Stimulated activated naive CD8-positive, alpha-beta T cell treated with anti-CD3 and anti-CD28 coated beads, Interleukin-15, amount 100 ng/mL, for 72 hours (primary cell): ENCODE measurements at places on chromosomes 1 and 21.

DNA sequence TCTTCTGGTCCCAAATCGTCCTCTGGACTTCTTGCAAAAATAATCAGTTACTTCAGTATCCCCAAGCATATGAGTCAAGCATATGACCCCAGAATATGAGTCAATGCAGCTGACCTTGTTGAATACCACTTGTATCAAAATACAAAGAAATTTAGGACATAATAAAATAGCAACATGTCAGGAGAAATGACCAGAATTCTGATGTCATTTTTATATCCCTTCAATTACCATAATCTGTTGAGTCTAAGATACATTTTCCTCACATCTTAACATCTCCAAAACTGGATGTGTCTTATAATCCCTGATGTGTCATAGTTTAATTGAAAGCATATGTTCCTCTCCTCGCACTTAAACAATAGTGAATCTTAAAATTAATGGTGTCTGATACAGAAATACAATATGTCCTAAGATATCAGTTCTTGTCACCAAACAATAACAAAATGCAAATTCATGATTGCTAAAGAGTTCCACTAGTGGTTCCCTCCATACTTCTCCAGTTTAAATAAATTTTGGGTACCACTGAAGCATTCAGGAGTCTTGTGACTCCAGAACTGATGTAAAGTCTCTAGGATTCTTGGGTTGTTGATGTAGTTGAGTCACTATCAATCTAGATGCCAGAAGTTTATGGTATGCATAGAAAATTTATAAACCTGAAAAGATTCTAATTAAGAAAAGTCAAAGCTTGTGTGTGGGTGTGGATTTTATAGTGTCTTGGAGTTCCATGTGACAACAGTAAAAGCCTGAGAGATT is 41.8 kb downstream of the KIFAP3 start:
- DNase-seq, result no peak

GRCh38 chr1:94646141-94646643 is 104.6 kb upstream of the F3 start:
- DNase-seq, result no peak

GRCh38 chr1:247417831-247418230 is 1.9 kb downstream of the NLRP3 start:
- no peak for DNase-seq

- DNase-seq, result peak; percentile 11
These were observed 372.1 kb upstream of the B3GALT2 start for GRCh38 chr1:193558491-193559028.

GRCh38 chr1:243596431-243597062 is 253.5 kb downstream of the AKT3 start:
- peak; percentile 37 for DNase-seq

- no peak for DNase-seq
These were observed 26.0 kb downstream of the SDE2 start for GRCh38 chr1:225973158-225973557.

GRCh38 chr1:36560621-36561360 is 78.1 kb upstream of the CSF3R start:
- no peak for DNase-seq

GRCh38 chr1:104195395-104195794 is 445.7 kb downstream of the AMY1C start:
- no peak for DNase-seq

- no peak for DNase-seq
These were observed 9.5 kb downstream of the KDM4A start for GRCh38 chr1:43659212-43660166.

DNA sequence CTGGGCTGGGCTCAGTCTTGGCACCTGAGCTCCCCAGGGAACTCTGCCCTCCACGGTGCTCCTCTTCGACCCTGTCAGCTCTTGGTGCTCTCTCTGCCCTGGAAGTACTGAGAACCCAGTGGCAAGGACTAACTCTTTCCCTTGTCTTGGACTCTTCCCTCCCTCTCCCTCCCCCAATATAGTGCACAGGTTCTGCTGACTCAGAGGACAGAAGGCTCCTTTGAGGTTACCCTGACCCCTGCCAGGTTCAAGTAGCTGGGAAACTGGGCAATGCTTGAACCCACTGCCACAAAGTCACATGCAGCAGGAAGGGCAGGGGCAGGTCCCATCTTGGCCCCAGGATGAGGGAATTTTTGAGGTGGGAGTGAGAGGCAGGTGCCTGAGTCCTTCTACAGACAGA is 20.3 kb downstream of the KCNQ4 start:
- DNase-seq, result no peak

GRCh38 chr21:44259082-44259705 is 2.5 kb downstream of the DNMT3L start:
- no peak for DNase-seq

DNA sequence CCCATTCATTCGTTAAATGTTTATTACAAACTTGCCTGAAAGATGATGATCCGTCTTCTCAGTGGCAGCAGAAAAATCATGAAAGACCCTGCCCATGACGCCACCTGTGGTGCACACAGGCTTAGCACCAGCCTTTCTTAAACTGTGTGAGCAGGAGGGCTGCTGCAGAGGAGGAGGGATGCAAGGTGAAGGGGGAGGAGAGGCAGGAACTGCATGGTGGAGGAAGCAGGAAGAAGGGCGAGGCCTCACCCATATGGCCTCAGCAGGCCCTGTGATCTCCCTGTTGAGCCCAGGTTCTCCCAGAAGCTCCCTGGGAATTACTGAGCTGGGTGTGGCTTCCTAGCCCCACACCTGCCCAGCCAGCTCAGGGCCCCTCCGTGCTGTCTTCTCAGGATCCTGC is 25.0 kb upstream of the RD3 start:
- peak; percentile 15 for DNase-seq

GRCh38 chr1:212315184-212315583 is 30.0 kb downstream of the PPP2R5A start:
- DNase-seq, result no peak

GRCh38 chr1:166017395-166017794 is 149.4 kb downstream of the FAM78B start:
- DNase-seq, result no peak

GRCh38 chr21:39669976-39670661 is 57.4 kb downstream of the B3GALT5 start:
- no peak for DNase-seq

GRCh38 chr1:51638350-51638749 is 21.5 kb downstream of the OSBPL9 start:
- no peak for DNase-seq

DNA sequence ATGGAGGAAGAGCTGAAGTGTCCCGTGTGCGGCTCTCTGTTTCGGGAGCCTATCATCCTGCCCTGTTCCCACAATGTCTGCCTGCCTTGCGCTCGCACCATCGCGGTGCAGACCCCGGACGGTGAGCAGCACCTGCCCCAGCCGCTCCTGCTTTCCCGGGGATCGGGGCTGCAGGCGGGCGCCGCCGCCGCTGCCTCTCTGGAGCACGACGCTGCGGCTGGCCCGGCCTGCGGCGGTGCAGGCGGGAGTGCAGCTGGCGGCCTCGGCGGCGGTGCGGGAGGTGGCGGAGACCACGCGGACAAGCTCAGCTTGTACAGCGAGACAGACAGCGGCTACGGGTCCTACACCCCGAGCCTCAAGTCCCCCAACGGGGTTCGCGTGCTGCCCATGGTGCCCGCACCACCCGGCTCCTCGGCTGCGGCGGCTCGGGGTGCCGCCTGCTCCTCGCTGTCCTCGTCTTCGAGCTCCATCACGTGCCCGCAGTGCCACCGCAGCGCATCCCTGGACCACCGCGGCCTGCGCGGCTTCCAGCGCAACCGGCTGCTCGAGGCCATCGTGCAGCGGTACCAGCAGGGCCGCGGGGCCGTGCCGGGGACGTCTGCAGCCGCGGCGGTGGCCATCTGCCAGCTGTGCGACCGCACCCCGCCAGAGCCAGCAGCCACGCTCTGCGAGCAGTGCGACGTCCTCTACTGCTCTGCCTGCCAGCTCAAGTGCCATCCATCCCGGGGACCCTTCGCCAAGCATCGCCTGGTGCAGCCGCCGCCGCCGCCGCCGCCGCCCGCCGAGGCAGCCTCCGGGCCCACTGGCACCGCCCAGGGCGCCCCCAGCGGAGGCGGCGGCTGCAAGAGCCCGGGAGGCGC is 1.3 kb downstream of the TRIM67 start:
- no peak for DNase-seq

DNA sequence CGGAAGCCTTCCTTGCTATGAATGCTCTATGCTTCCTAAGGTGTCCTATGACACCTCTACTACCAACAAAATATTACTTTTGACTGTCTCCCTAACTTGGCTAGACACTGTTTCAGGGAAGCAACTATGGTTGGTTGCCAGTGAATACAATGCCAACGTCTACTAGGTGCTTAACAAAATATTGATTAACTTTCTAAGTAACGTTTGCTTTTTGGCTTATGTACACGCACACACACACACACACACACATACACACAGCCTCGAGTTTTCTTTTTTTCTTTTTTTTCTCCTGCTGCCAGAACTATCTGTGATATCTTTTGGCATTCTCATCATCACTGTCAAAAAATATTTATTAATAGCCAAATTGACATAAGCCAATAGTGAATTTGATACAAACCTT is 864.0 kb downstream of the PLA2G4A start:
- DNase-seq, result no peak

- no peak for DNase-seq
These were observed 55.9 kb downstream of the RRAGC start for GRCh38 chr1:38803647-38804046.

DNA sequence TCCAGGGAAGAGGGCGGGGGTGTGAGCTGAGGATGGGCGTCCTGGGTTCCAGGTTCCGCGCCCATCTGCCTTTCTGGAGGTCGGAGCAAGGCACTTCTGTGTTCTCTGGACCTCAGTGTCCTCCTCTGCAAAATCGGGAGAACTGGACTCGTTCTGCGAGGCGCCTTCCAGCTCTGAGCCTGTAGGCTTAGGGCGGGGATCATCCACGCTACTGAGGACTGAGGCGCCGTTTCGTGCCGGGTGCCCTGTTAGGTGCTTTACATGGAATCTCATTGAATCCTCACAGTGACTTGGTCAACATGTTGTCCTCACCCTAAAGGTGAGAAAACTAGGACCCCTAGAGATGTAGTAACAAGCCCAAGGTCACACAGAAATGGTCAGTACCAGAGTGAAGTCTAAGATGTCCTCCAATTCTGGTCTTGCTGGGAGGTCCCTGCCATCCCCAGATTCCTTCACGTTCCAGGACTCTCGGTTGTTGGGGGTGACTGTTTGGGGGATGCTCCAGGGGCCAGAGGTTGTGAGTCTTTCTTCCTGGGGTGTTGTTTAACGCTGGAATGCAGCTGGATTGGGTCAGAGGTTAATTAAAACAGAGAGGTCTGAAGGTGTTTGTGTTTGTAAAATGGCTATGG is 677 bp downstream of the PRKAA2 start:
- DNase-seq, result no peak

DNA sequence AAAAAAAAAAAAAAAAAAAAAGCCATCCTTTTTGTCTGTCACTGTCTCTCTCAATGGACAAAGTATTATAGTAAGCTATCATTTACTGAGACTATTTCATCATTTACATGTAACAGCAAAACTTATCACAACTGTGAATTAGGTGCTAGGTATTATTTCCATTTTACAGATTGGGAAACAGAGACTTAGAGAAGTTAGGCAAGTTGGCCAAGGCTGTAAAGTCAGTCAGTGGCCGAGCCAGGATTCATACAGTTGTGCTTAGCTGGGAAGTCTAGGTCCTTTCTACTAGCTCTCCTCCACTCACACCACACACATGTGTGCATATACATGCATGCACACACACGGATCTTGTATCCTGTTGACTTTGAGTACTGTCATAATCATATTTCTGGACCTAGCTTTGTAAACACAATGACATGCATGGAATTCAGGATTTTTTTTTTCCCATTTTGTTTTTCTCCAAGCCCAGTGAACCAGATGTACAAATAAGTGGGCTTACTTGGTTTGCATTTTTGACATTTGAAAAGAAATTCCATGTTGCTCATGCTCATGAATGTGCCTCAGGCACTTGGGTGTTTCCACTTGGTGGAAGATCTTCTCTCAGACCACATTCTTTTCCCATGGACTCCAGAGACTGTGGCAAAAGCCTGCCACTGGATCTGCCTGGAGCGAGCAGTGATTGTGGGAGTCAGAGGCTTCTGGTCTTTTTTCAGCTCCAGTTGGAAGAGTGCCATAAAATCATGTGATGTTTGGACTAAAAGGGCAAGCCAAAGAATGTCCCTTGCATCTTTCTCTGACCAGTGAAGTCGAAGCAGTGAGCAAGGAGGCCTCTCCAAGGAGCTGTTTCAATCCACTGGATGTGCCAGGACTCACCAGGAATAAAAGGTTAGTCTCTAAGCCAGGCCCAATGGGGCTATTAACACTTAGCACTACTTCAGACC is 61.7 kb upstream of the DNAJC6 start:
- DNase-seq, result no peak

- no peak for DNase-seq
These were observed 371.7 kb upstream of the ADGRL2 start for GRCh38 chr1:81428998-81429397.
